ENCODE measurements at places on chromosomes 16 and 17.

- DNase-seq, result peak; percentile 97
Measured at GRCh38 chr16:17470908-17471718, at the start of gene XYLT1. TSS of gene XYLT1 (minus strand) at chr16:17470960. CDS start at chr16:17470796, 164 bp downstream.

- DNase-seq, result no peak
Measured at GRCh38 chr17:28324781-28325180, 5.8 kb downstream of the TMEM97 start.

GRCh38 chr16:11224894-11225676, 30.9 kb downstream of the SOCS1 start:
- no peak for DNase-seq

- DNase-seq, result no peak
Measured at GRCh38 chr17:61149862-61150362, 249.7 kb upstream of the TBX2 start.

DNA sequence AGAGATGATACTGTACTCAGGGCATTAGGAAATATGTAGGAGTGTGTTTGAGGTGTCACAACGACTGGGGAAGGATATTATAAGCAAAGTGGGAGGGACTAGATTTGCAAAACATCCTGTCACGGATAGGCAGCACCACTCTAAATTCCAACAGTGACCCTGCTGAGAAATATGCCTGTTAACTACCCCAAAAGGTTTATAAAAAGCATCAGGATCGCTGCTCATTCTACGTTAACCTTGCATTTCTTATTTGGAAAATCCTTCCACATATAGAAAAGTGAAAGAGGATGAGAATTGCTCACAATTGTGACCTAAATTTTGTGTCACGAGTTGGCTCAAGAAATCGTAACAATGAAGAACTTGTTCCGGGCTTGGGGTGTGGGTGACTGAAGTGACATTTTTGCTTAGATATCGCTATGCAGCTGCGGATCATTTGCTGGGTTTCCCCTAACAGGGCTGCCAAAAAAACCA, 51.6 kb downstream of the N4BP1 start:
- no peak for DNase-seq

DNA sequence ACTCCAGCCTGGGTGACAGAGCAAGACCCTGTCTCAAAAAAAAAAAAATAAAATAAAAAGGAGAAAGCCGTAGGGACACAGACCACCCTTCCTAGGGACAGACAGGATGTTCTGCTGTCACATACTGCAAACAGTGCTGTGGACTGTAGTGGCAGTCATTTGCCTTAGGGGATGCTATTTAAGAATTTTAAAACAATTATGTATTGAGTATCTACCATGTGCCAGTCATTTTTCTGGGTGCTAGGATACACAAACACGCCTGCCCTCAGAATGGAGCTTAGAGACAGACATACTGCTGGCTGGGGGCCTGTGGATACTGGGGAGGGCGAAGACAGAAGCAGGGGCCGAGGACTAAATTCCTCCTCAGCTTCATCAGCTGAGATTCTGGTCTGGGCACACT, 45.5 kb downstream of the MRC2 start:
- DNase-seq, result no peak

DNA sequence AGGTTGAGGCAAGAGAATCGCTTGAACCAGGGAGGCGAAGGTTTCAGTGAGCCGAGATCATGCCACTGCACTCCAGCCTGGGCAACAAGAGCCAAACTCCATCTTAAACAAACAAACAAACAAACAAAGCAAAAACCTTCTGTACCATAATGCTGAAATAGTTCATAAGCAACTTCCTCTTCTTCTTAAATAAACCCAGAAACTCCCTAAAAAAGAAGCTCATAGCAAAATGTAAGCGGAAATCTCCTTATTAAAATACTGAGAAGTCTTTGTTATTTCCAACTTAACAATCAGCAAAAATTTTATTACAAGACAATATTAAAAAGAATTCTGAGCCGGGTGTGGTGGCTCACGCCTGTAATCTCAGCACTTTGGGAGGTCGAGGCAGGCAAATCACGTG, 82.8 kb downstream of the FBXL20 start:
- DNase-seq, result no peak

DNA sequence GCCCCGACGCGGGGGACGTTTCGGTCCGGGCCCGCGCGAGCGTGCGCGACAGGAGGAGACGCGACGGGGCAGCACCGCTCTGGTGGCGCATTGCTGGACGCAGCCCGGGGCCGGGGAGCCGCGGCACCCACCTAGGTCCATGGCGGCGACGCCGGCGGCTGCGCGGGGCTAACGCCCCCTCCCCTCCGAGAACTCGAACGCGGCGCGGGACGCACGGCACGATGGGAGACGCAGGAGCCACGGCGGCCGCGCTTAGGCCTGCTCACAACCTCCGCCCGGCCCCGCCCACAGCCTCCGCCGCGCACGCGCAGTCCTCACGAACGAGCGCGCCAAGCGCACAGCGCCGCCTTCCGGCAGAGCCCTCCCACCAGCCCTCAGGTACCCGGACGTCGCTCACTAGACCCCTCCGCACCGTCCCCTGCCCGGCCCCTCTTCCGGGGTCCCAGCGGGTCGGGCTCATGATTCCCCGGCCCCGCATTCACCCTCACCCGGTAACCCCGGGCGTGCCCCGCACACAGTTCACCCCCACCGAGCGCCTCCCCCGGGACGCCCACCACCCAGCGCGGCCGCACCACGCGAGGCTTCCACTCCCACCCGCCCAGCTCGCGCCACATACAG, at the start of gene GEMIN4:
TSS of gene GEMIN4 (minus strand) at position 263 of the 618 bp plus-strand sequence. CDS start at position 141, 122 bp downstream.
- peak; percentile 87 for DNase-seq

DNA sequence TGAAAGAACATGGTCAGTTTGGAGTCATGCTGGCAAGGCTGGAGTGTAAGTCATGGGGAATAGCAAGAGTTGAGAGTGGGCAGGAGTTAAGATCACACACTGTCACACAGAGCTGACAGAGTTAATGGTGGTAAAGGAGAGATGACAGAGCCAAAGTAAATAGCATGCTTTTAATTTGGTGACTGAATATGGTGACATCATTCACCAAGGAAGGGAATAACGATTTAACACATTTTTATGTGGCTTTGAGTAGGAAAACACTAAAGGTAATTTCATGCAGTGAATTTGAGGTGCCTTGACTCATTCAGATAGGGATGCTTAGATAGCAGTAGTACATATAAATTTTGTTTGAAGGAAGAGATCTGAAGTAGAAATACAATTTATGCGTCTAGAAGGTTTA, 42.1 kb downstream of the SYNRG start:
- no peak for DNase-seq

GRCh38 chr17:79399610-79400144, 211.2 kb downstream of the RBFOX3 start:
- DNase-seq, result no peak

- DNase-seq, result no peak
Measured at GRCh38 chr17:33438578-33438977, 145.5 kb upstream of the ASIC2 start.

DNA sequence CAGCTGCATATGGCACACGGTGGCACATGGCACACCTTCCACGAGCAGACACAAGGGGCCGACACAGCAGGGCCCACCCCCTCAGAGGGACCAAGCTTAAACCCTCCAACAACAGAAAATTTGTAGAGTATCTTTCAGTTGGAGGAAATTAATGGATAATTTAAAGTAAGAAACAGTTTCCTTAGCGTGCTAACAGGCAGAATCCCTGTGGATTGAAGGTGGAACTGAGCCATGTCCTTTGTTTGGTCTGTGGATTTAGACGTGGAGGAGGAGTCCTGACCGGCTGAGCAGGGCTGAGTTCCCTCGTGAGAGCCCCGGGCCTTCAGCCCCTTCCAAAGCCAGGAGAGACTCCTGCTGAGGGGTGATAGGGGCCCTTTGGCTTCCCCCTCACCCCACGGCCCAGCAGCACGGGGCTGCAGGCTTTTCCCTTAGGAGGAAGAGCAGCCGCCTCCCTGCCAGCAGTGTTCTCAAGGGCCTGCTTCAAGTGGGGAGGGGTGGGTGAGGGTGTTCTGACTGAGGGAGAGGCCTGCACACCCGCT, 1.4 kb upstream of the CYB561 start:
- DNase-seq, result no peak

DNA sequence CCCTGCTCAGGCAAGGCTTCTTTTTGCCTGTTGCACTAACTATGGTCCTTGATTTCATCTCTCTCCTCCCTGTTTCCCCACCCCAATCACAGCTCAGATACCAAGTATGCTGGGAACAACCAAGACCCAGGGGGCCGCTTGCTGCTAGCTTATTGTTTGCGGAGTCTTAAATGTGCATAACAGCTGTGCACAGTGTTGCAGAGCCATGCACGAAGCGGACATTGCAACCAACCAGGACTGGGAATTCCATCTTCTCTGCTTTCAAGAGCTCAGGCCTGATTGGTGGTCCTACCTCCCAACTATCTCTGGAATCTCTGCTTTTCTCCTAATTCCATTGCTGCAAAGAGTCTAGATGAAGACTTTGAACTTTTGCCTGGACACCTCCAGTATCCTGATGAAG, 281.3 kb upstream of the TNRC6C start:
- DNase-seq, result peak; percentile 28

DNA sequence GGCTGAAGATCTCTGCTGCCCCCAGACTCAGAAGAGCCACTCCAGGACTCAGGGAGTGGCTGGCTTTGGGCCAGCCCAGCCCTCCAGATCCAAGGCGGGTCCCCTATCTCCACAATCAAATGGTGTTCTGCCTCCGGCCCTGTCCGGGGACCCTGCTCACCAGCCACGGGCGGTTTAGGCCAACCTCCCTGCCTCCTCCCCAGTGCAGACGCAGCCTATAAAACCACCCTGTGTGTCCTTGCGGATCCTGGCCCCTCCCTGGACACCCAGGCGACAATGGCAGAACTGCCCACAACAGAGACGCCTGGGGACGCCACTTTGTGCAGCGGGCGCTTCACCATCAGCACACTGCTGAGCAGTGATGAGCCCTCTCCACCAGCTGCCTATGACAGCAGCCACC, at the start of gene SLC12A3:
TSS of gene SLC12A3 (plus strand) at position 248 of the 400 bp plus-strand sequence. CDS start at position 277, 29 bp downstream.
- no peak for DNase-seq

- DNase-seq, result no peak
Measured at GRCh38 chr17:2402544-2402943, 1.7 kb upstream of the MNT start.

- no peak for DNase-seq
Measured at GRCh38 chr17:51730303-51731050, 428.0 kb downstream of the CA10 start.
